MM.1S (cell line): ENCODE measurements at places on chromosomes 3 and 15.
A peak's percentile ranks its signal among the peaks of the same experiment; 100 is the strongest.

- DNase-seq = peak; percentile 67
These were observed 60.6 kb downstream of the USP8 start for GRCh38 chr15:50484781-50485180.

DNA sequence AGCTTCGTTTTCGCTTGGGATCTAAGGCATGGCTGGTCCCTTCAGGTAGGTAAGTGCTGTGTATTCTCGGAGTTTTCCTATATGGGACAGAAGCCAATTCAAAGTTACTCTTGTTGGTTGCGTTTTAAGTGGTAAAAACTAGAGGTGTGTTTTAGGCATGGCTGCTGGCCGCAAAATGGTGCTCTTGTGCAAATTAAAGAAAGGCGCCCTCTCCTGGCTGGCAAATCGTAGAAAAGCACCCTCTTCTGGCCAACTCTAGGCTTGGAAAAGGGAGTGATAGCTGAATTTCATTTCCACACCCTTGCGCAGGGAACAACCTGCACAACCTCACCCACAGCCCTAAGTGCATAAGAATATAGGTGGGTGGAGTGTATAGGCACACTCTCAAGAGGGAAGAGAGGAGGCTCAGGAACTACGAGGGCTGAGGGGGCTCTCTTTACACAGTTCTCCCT is 23.5 kb downstream of the DRD3 start:
- no peak for DNase-seq

DNA sequence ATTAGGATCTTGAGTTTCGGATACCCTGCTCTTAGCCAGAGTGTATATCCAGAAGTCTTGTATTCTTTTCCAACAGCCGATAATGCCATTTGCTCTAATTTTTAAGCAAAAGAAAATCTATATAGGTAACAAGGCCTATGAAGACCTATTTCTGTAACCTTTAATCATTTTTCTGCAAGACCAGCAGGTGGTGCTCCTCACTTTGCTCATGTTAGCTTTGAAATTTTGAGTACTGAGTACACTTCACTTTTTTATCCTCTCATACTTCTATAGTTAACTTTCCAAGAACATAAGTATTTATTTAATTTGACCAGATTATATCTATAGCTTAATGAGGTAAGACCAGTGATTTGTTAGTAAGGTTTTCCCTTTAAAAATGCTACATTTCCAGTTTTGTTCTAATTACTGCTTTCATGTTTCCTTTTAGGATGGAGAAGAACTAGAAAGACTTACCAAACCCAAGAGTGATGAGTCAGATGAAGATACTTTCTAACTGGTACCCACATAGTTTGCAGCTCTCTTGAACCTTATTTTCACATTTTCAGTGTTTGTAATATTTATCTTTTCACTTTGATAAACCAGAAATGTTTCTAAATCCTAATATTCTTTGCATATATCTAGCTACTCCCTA is 20.5 kb downstream of the SLC35A5 start:
- DNase-seq = peak; percentile 48

DNA sequence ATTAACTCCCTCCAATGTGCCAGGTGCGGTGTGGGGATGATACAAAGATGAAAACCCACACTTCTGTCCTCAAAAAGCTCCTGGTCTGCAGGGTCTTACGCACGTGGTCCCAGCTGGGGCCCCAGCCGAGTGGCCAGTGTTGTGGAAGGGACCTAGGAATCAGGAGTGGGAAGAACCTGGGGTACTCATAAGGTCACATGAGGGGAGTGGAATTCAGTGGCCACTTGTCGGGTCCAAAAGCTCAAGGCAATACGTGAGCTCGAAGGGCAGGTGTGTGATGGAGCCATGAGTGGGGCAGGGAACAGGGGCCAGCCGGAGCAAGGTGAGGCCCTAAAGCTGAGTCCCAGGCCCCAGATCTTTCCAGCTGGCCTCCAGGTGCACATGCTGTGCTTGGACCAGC is 260.0 kb upstream of the LYSMD4 start:
- DNase-seq = no peak

- DNase-seq = no peak
These were observed 133.1 kb upstream of the PLXNA1 start for GRCh38 chr3:126849768-126850167.

- peak; percentile 39 for DNase-seq
These were observed 861.3 kb downstream of the ZPLD1 start for GRCh38 chr3:103295974-103296570.

DNA sequence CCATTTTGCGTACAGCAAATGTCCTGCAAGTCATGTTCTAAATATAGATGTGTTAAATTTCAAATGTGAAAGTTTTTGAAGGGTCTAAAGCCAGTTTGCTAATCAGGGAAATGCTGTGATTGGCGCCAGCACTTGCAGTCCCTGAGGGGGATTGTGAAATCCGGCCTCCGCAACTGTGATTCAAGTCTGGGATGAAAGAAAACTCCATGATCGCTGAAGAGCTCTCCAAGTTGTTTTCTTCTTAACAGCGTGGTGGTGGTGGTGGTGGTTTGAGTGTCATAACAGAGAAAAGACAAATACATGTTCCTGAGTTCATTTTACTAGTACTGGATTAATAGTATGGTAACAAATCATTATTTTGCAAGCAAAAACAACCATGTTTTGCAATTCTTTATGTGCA is 51.8 kb downstream of the MITF start:
- DNase-seq = no peak

- DNase-seq = no peak
These were observed 41.8 kb downstream of the CHCHD6 start for GRCh38 chr3:126745760-126746394.

GRCh38 chr3:12809001-12809400 is 12.5 kb downstream of the CAND2 start:
- DNase-seq = no peak

DNA sequence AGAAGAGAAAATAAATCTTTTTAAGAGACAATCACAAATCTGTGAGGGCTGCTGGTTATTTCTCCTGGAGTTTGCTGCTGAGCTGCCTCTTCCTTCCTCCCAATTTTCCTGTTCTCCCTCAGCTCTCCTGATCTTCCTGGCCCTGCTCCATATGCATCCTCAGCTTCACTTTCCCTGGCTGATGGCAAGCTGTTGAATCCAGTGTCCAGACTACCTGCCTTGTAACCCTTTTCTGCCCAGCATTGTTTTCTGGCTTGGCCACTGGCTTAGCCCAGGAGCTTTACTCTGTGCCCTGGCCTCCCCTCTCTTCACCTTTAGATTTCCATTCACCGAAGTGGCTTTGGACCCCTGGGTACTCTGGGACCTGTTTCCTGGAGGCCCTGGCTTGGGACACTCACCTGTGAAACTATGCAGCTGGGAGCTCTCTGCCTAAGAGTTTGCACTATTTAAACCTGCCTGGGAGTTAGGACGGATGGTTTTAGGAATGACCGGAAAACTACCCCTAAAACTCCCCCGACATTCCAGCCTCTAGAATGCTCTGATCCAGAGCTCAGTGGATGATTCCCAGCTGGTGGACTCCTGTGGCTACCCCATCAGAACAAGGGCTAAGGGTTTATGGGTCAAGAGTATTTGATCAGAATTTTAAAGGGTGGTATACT is 90.0 kb downstream of the RBPMS2 start:
- no peak for DNase-seq

DNA sequence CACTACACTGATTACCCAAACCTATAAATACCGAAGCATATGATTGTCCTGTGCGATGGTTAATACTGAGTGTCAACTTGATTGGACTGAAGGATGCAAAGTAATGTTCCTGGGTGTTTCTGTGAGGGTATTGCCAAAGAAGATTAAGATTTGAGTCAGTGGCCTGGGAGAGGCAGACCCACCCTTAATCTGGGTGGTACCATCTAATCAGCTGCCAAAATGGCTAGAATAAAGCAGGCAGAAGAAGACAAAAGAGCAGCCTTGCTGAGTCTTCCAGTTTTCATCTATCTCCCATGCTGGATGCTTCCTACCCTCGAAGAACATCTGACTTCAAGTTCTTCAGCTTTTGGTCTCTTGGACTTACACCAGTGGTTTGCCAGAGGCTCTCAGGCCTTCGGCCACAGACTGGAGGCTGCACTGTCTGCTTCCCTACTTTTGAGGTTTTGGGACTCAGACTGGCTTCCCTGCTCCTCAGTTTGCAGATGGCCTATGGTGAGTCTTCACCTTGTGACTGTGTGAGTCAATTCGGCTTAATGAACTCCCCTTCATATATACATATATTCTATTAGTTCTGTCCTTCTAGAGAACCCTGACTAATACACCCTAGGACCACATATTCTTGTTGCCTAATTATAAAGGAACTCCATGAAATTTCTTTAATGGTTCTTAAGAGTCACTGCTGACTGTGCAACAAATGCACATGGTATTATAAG is 31.7 kb downstream of the CSNK1G1 start:
- no peak for DNase-seq

DNA sequence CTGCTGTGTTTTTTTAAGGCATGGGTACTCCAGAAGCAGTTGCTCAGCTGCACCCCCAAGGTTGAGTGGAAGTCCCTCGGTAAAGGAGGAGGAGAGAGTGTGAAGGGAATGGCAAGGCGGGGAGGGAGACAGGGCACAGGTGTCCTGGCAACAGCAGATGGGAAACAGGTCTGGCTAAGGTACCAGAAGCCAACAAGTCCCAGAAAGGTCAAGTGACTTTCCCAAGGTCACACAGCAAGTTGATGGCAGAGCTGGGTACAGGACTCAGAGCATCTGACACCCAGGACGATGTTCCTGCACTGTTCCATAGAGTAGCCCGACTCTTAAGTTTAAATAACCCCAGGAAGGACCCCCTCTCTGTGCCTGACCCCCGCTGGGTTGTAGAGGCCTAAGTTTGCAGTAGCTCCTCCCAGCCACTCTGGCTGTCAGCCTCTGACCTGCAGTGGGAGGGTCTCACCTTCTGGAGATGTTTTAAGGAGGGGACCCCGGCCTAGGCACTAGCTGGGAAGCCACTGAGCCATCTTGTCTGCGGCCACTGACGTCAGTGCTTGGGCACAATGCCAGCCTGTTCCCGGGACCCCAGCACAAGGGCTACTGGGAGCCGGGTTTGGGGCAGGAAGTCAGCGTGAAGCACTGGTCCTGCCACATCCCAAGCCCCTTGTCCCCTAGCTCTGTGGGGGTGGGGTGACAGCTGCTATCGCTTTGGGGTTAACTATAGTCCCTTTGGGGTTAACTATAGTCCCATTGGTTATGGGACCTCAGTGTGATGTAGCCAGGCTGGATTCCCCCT is 10.5 kb downstream of the CSK start:
- DNase-seq = no peak

GRCh38 chr3:120481081-120481480 is 30.3 kb upstream of the FSTL1 start:
- no peak for DNase-seq

GRCh38 chr3:197175503-197175902 is 122.9 kb downstream of the DLG1 start:
- DNase-seq = no peak

- DNase-seq = peak; percentile 70
These were observed 507.7 kb downstream of the IGSF11 start for GRCh38 chr3:118526758-118527513.

DNA sequence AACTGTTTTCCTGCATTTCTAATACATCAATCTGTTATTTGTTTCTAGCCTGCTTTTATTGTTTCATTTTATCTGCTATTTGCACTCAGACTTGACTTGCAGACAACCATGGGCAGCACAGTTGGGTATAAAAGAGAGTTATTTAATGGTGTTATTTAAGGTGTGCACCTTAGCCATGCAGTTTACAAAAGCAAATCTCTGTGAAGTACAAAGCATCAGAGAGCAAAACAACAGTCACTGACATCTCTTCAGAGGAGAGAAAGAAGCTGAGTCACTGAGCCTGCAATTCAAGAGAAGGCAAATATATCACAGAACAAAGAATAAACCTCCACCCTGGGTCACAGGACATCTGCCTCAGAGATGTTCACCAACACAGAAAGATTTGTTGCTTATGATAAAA is 255.9 kb upstream of the ICE2 start:
- DNase-seq = no peak

DNA sequence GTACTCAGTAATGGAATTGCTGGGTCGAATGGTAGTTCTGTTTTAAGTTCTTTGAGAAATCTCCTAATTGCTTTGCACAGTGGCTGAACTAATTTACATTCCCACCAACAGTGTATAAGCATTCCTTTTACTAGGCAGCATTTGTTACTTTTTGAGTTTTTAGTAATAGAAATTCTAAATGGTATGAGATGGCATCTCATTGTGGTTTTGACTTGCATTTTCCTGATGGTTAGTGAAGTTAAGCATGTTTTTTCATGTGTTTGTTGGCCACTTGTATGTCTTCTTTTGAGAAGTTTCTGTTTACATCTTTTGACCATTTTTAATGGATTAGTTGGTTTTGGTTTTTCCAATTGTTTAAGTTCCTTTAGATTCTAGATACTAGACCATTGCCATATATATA is 28.4 kb downstream of the TP63 start:
- DNase-seq = no peak

DNA sequence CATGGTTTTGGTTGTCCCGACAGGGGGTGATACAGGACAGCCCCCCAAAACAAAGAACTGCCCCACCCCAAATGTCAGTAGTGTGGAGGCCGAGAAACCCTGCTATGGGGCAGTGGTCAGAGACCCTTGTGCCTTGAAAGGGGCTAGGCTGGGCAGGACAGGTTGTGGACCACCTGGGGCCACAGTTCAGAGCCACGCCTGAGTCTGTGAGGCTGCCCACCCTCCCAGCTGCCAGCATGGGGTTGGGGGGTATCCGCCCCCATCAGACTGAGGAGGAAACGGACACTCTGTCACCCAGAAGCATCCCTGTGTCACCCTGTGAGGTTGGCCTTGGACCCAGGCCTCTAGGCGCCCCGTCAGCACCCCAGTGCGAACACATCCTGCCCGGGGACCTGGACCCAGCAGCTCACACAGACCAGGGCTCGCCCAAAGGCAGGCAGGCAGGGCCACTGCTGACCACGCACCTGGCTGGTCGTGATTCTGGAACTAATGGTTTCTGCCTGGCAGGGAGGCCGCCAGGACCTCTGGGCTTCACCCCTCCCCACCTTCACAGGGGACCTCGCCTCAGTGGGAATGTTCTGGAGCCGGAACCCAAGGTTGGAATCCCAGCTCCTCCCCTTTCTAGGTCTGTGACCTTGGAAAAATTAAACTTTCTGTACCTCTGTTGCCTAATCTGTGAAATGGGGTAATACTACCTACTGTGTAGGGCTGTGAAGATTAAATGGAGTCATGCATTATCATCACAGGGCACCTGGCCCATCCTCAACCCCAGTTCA is 1.4 kb downstream of the SLC41A3 start:
- DNase-seq = no peak

GRCh38 chr3:179330438-179330837 is 7.6 kb downstream of the ZNF639 start:
- DNase-seq = no peak

- peak; percentile 26 for DNase-seq
These were observed 11.9 kb downstream of the SMAD6 start for GRCh38 chr15:66713843-66714508.

DNA sequence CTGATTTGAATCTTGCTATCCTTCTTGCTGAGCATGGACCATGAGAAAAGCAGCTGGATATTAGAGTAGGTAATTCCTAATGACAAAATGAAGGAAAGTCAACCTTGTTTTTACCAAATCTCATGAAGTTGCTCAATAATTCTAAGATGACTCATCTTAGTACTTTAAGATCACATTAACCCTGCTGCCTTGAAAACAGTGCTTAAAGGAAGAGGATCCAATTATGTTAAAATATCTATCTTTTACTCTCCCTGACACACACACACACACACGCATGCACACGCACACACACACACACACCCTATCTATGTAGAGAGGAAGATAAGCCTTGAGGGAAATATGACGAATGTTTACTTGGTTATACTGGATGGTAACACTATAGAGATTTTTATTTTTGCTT is 16.0 kb upstream of the MYO1E start:
- DNase-seq = no peak

- peak; percentile 20 for DNase-seq
These were observed 27.5 kb downstream of the PCCB start for GRCh38 chr3:136277634-136278033.

- no peak for DNase-seq
These were observed 158.8 kb downstream of the SMAD6 start for GRCh38 chr15:66860844-66861243.
